ENCODE measurements at places on chromosomes 12 and 14. TPM values are rescaled to one million over a fixed set of nuclear protein-coding genes. Genes with fewer than 3 reads are reported as not detected.

RNASE1 gene
- 303 TPM for total RNA-seq

DNA sequence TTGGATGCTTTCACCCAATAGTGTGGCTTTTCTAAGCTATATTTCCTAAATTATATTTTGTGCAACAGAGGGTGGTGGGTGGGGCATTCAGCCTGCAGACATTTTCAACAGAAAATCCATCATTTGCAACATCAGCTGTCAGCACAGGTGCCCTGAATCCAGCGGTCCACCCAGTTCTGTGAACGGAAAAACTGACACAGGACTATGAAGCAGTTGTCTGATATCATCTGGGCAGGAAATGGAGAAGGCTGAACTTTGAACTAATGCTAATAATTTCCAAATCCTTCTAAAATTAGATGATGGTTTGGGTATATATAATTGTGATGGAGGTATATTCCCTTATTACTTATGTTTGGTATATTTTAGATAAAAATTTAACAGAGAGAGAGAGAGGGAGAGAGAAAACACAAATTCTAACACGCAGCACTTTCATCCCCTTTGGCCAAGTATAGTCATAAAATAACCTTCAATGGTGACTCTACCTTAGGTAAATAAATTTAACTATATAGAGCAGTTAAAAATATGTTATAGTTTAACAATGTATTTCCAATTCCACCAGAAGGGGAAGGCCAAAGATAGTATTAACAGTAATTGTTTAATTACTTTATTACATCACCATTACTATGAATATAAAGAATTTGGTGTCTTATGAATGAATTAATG lies 58.3 kb upstream of the PTPRB start:
- no peaks in the 10 kb centered on the region for H3K4me1 ChIP-seq
- H3K27me3 ChIP-seq = no peaks in the 10 kb centered on the region
- no peak overlapping the region for H3K4me3 ChIP-seq
- no peak for DNase-seq

DNA sequence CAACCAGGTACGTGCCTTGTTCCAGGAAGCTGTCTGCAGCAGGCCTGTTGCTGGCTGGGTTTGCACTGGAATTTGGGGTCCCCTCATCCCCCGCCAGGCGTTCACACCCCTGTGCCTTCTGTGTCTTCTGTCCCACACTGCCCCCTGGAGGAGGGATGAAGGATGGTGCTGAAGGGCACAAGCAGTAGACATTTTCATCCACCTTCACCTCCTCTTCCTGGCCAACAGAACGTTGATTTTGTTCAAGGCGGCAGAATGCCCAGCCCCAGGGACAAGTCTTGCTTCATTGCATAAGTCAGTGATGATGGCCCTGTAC lies 122.1 kb downstream of the CALM1 start:
- no peak for DNase-seq
- no peaks in the 10 kb centered on the region for H3K36me3 ChIP-seq
- peaks cover 26% of the 10 kb centered on the region for H3K4me1 ChIP-seq
- no peaks in the 10 kb centered on the region for H3K27me3 ChIP-seq

DNA sequence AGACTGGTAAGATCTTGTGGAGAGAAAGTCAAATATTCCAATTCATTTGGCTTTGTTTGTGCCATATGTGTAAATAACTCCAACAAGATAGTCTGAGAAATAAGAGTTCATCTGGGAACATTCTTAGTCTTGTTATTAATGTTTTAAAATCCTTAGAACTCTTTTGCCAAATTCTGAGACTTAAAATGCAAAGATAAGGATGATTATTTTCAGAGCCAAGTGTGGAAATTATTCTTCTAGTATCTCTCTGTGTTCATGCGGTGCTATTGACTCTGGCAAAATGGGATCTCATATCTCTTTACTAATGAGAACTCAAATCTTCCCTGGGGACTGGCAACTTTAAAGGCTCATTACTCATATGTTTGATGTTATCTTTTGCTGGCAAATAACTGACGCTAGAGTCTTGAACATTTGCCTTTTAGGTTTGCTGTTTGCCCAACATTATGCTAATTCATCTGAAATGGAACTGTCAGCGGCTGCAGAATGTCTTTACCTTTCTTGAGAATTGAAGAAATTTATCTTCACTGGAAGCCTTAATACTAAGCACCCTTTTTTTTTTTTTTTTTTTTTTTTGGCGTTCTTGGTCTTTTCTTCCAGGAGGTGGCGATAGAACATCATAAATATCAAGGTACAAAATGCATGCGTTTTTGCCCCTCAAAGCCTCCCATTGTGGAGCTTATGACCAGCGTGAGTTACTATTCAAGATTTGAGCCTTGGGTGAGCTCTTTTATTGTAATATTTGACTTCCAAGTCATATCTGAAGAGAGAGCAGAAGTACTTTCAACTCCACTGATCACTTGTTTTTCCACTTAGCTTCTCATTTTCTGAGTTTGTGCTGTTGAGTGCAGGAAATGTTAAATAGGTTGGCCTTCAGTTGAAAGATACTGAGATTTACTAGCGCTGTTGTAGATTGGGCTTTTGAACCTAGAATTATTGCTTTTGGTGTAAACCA lies 86.5 kb downstream of the CAND1 start:
- H3K4me3 ChIP-seq = no peak overlapping the region
- H3K27ac ChIP-seq = peak overlapping the region; percentile 44
- no peaks in the 10 kb centered on the region for H3K36me3 ChIP-seq
- DNase-seq = no peak

DNA sequence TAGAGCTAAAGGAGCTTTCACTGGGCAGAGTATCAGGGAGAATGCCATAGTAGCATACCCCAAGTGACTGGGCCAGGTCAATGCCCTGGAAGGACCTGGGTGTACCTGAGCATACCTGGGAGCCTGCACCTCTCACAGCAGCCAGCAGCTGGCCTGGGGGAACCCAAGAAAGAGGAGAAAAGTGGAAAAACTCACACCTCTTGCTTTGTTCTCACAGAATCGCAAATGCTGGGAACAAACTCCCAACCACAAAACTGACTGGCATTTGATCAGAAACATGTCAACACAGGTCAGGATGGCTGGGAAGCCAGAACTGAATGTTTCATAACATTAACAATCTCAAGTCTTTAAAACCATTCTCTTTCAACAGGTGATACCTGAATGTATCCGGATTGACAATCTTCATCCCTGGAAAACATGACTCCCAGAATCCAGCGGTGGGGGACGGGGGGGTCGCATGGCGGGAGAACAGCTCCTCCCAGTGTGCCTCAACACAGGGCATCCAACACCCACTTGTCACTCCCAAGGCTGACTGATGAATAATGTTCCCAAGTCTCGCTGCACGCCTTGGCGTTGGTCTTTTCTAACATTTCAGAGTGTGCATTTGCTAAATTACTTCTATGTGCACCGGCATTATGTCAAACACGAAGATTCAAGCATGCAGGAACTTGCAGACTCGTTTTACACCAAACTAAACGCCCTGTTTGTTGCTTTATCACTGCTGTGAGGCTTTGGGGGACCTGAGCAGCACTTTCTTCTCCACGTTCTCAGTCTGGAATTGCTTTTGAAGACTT lies 7.9 kb downstream of the FOXN3 start:
- no peak overlapping the region for H3K4me3 ChIP-seq
- no peaks in the 10 kb centered on the region for H3K27me3 ChIP-seq
- H3K36me3 ChIP-seq = no peaks in the 10 kb centered on the region

Measured in breast epithelium (tissue), 4 donors.